ENCODE measurements at places on chromosomes 4 and X.

DNA sequence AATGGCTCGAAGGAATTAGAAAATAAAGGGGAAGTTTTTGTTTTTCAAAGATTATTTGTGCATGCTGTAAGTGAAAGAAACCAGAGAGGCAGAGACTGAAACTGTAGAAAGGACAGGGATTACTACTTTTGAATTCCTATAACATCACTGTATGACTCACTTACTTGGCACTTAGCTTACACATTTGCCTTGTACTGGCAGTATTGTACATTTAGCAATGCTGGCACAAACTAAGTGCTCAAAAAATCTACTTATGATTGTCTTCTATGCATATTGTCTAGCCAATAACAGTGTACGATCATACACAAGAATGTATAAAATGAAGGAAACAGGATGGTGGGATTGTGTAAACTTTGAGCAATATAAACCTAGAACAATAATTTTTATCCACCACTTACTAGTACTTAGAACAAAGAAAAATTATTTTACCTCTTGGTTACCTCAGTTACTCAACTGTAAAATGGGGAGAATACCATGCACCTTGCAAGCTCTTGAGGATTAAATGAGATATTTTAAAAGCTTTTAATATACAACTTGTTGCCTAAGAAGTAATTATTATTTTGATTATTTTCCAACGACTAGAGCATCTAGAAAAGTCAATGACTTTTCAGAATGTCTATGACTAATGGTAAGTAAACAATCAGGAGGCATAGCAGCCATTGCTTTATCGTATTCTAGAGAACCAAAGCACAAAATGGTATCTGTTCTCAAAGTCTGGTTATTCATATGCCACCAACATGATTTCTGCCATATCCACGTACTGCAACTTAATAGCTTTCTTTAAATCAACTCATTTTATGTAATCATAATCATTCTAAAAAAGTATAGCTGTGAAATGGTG lies 4.7 kb downstream of the FAM120C start:
- no peak for DNase-seq
- peaks cover 14% of the 10 kb centered on the region for H3K4me1 ChIP-seq
- no peak overlapping the region for H3K4me3 ChIP-seq
- no peaks in the 10 kb centered on the region for H3K36me3 ChIP-seq

DNA sequence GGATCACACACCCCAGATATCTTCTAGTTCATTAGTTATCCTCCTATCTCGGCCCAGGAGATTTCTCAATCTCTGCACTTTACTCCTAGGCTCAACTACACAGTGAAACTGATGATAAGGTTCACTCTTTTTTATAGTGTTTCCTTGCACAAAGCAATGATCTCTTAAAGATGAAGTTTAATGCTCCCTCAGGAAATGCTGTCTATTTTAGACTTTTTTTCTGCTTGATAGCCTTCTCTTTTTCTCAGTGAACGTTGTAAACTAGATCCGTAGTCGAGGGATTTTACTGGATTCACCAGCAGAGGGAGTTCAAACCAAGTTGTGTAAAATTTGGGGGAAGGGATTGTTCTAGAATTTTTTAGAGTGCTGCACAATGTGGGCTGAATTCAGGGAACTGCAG lies 269.6 kb downstream of the GBA3 start:
- no peaks in the 10 kb centered on the region for H3K27me3 ChIP-seq
- no peak for DNase-seq
- H3K4me3 ChIP-seq: no peak overlapping the region
- no peaks in the 10 kb centered on the region for H3K4me1 ChIP-seq

GRCh38 chrX:24934279-24934678 lies 81.5 kb downstream of the ARX start:
- no peak for DNase-seq
- no peak overlapping the region for H3K27ac ChIP-seq
- H3K36me3 ChIP-seq: no peaks in the 10 kb centered on the region
- no peaks in the 10 kb centered on the region for H3K4me1 ChIP-seq

GRCh38 chrX:7188672-7189071 lies 40.7 kb upstream of the PUDP start:
- no peaks in the 10 kb centered on the region for H3K36me3 ChIP-seq
- no peak for DNase-seq
- no peak overlapping the region for H3K27ac ChIP-seq
- H3K4me3 ChIP-seq: no peak overlapping the region

GRCh38 chr4:105469736-105470135 lies 4.1 kb downstream of the PPA2 start:
- no peak for DNase-seq
- H3K27me3 ChIP-seq: no peaks in the 10 kb centered on the region
- no peak overlapping the region for H3K4me3 ChIP-seq
- no peak overlapping the region for H3K27ac ChIP-seq

GRCh38 chr4:71126719-71127118 lies 133.3 kb downstream of the DCK start:
- no peaks in the 10 kb centered on the region for H3K36me3 ChIP-seq
- no peak overlapping the region for H3K4me3 ChIP-seq
- no peaks in the 10 kb centered on the region for H3K4me1 ChIP-seq
- H3K27me3 ChIP-seq: no peaks in the 10 kb centered on the region
- H3K27ac ChIP-seq: no peak overlapping the region

GRCh38 chr4:73718375-73719373 lies 21.7 kb upstream of the CXCL8 start:
- no peak overlapping the region for H3K4me3 ChIP-seq
- H3K36me3 ChIP-seq: no peaks in the 10 kb centered on the region
- H3K27ac ChIP-seq: no peak overlapping the region

DNA sequence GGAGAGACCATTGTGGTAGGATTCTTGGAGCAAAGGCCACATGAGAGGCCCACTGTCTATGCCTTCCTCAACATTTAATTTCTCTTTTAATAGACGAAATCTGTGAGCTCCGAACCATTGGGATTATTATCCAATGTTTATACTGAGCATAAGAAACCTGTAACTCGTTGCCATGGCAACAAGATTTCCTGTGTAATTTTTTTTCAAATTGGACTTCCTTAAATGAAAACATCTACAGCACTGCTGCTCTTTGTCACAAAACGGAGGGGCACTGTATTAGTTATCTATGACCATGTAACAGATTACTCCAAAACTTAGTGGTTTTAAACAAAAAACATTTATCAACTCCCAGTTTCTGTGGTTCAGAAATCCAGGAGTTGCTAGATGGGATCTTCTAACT lies 38.7 kb downstream of the PPP1R2C start:
- H3K36me3 ChIP-seq: no peaks in the 10 kb centered on the region
- no peak overlapping the region for H3K27ac ChIP-seq
- no peaks in the 10 kb centered on the region for H3K27me3 ChIP-seq
- H3K4me3 ChIP-seq: no peak overlapping the region
- H3K4me1 ChIP-seq: no peaks in the 10 kb centered on the region

DNA sequence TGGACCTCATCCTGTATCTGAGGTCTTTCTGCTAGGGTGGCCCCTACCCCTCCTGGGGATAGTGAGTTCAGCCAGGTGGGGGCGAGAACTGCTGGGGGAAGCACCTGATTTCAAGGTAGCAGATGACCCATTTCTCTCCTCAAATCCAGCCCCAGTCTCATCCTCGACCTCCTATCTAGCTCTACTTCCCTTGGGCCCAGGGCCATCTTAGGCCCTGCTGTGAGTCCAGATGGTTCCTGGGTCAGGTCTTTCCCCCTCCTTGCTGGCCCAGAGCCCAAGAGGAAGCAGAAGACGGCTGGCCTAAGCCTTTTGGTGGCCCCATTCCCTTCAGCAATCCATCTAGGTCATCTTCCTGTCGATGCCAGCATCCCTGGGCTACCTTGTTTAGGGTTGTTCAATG lies 3.3 kb downstream of the CDK16 start:
- no peak overlapping the region for H3K4me3 ChIP-seq
- peaks cover 30% of the 10 kb centered on the region for H3K36me3 ChIP-seq
- H3K27ac ChIP-seq: no peak overlapping the region
- no peaks in the 10 kb centered on the region for H3K27me3 ChIP-seq
- no peak for DNase-seq

DNA sequence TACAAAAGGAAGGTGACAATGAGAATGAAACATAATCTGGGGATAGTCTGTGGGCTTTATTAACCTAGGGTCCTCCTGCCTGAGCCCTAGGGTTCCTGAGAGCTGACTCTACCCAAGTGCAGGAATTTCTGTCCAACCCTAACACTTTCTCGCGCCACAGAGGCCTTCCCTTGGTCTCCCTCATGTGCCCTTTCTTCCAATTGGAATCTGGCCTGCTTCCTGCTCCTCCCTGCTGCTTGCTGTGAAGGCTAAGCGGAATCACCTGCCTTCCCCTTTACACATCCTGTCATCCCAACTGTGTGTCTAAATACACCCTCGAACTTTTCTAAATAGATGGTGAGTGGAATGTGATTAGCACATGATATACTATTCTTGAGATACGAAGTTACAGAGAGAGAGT lies 5.9 kb downstream of the MAGEA11 start:
- no peaks in the 10 kb centered on the region for H3K27me3 ChIP-seq
- no peaks in the 10 kb centered on the region for H3K4me1 ChIP-seq
- DNase-seq: no peak
- H3K36me3 ChIP-seq: no peaks in the 10 kb centered on the region
- no peak overlapping the region for H3K4me3 ChIP-seq
- no peak overlapping the region for H3K27ac ChIP-seq

DNA sequence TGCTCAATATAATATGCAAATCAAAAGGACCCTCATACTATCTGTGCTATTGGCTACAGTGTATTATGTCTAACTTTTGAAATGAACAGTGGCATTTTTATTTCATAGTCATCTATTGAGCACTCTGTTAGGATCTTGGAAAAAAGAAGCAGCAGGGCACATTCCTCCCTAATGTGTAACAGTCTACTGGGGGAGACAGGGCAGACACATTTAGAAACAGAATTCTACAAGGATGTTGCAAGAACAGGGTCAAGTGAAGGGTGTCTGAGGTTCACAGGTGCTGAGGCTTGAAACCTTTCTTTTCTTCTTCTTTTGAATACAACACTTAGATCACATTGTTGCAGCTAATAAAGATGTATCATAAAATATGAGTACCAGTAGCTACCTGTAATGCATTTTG lies 129.7 kb upstream of the SLC4A4 start:
- H3K27ac ChIP-seq: no peak overlapping the region
- no peaks in the 10 kb centered on the region for H3K36me3 ChIP-seq
- DNase-seq: no peak
- H3K4me3 ChIP-seq: no peak overlapping the region
- no peaks in the 10 kb centered on the region for H3K4me1 ChIP-seq

DNA sequence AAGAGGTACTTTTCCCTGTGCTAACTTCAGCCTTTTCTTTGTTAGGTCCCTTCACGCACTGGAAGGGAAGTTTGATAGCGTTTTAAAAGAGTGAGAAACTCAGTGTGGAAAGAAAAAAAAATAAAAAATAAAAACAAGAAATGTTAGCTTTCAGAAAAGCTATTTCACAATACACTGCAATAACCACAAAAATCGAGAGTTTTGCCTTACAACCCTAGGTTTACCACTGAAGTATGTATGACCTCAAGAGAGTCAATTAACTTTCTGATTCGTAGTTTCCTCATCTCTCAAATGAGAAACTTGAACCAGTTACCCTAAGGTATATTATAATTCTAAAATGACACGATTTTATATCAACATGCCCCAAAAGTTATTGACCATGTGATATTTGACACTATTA lies 93.9 kb upstream of the JADE1 start:
- H3K27me3 ChIP-seq: no peaks in the 10 kb centered on the region
- no peak overlapping the region for H3K4me3 ChIP-seq
- no peaks in the 10 kb centered on the region for H3K36me3 ChIP-seq
- H3K27ac ChIP-seq: no peak overlapping the region

GRCh38 chr4:73669410-73670183 lies 49.4 kb upstream of the RASSF6 start:
- no peak for DNase-seq
- H3K36me3 ChIP-seq: no peaks in the 10 kb centered on the region
- H3K27me3 ChIP-seq: no peaks in the 10 kb centered on the region
- no peaks in the 10 kb centered on the region for H3K4me1 ChIP-seq

DNA sequence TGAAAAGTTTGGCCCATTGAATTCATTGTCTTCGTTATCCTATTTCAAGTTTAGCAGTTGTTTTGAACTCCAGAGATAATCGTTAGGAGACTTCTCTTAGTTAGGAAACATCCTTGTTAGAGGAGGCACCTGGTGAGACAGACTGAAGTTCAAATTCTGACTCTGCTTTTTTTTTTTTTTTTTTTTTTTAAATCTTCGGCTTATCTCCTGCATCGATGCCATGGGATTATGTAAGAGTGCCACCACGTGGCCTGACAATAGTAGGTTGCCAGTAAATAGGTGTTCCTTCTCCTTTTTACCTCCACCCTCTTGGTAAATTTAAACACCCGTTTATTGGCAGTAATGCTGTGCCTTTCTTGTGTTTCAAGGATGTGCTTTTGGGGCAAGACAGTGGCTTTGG lies 149.3 kb downstream of the SOWAHB start:
- no peak for DNase-seq
- H3K36me3 ChIP-seq: no peaks in the 10 kb centered on the region
- peaks cover 4% of the 10 kb centered on the region for H3K4me1 ChIP-seq

- H3K27me3 ChIP-seq: no peaks in the 10 kb centered on the region
- peaks cover 20% of the 10 kb centered on the region for H3K4me1 ChIP-seq
- no peak overlapping the region for H3K4me3 ChIP-seq
- H3K27ac ChIP-seq: peak overlapping the region; percentile 42
- H3K36me3 ChIP-seq: no peaks in the 10 kb centered on the region
Observed at GRCh38 chr4:113645771-113646441, 115.6 kb downstream of the CAMK2D start.

- no peaks in the 10 kb centered on the region for H3K27me3 ChIP-seq
- no peaks in the 10 kb centered on the region for H3K4me1 ChIP-seq
- H3K4me3 ChIP-seq: no peak overlapping the region
Observed at GRCh38 chrX:21509912-21510311, 135.7 kb downstream of the CNKSR2 start.

DNA sequence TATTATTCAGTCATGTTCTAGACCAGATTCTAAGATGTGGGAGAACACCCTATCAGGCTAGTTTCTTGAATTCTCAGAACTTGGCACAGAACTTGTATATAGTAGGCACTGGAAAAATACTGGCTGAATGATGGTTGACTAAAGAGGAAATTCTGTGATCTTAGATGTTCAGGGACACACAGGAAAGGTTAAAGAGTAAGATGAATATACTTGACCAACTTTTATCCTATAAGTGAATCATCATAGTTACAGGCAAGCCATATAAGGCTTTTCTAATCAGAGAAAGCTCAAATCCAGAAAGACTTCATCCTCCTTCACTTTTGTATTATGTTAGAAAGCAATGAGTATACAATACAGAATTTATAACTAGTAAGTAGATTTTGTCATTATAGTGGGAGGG lies 53.8 kb downstream of the SEPTIN11 start:
- H3K27me3 ChIP-seq: no peaks in the 10 kb centered on the region
- H3K4me1 ChIP-seq: peaks cover 38% of the 10 kb centered on the region
- H3K4me3 ChIP-seq: no peak overlapping the region
- no peak for DNase-seq
- no peak overlapping the region for H3K27ac ChIP-seq

- DNase-seq: no peak
- no peaks in the 10 kb centered on the region for H3K4me1 ChIP-seq
- no peak overlapping the region for H3K27ac ChIP-seq
- H3K4me3 ChIP-seq: no peak overlapping the region
- H3K27me3 ChIP-seq: no peaks in the 10 kb centered on the region
Observed at GRCh38 chr4:64614276-64614675, 205.0 kb upstream of the TECRL start.

- no peak for DNase-seq
- H3K4me3 ChIP-seq: no peak overlapping the region
- H3K36me3 ChIP-seq: no peaks in the 10 kb centered on the region
- H3K4me1 ChIP-seq: no peaks in the 10 kb centered on the region
- no peak overlapping the region for H3K27ac ChIP-seq
Observed at GRCh38 chr4:109611045-109611646, 51.1 kb downstream of the MCUB start.

Measured in upper lobe of right lung (tissue), 1 donor.